ENCODE measurements at places on chromosomes 16 and 17.

DNA sequence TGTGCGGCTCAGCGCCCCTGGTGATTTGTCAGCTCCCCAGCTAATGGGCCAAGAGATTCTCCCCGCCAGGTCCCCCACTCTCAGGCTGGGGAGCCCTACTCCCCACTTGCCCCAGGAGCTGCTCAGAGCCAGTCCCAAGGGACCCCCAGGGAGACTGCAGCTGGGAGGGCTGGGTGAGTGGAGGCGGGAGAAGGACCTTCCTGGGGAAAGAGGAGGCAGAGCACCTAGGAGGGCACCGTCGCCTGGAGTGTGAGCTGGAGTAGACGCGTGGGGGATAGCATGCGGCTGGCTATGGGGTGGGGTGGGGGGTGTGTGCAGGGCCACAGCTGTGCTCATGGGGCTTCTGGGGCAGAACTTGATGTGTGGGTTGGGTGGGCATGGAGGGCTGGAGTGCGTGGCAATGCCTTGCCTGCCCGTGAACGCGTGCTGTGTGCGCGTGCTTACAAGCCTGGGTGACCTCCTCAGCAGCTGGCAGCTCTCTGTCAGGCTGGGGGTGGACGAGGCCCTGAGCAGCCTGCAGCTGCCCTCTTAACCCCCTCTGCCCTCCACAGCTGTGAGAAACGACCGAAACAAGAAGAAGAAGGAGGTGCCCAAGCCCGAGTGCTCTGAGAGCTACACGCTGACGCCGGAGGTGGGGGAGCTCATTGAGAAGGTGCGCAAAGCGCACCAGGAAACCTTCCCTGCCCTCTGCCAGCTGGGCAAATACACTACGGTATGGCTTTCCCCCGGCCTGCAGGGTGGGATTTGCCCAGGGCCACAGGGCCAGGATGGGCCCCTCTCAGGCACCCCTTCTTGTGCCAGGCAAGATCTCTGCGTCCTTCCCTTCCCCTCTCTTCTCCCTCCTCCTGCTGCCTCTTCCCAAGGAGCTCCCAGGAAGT lies 12.9 kb downstream of the GJD3 start:
- DNase-seq: no peak

DNA sequence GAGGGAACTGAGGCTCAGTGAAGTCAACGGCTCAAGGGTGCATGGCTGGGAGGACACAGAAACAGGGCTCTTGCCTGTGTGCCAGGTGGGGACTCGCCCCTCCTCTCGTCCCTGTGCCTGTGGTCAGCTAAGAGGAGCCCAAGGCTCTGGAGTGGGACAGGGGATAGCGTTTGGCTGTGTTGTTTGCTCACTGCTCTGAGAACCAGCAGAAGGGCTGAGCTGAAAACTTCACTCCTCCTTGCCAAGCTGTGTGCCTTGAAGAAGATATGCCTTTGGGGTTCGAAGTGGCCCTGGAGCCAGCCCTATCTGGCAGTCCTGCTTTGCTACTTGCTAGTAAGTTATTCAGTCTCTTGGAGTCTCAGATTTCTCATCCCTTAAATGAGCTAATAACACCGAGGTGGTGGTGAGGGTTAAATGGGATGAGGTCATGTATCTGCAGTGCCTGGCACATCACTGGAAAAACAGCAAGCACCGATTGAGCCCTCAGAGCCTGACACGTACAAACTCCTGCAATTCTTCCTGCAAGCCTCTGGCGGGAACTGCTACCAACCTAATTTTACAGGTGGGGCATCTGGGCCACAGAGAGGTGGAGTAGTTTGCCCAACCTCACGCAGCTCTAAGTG lies 17.7 kb downstream of the FOXL1 start:
- DNase-seq: no peak

DNA sequence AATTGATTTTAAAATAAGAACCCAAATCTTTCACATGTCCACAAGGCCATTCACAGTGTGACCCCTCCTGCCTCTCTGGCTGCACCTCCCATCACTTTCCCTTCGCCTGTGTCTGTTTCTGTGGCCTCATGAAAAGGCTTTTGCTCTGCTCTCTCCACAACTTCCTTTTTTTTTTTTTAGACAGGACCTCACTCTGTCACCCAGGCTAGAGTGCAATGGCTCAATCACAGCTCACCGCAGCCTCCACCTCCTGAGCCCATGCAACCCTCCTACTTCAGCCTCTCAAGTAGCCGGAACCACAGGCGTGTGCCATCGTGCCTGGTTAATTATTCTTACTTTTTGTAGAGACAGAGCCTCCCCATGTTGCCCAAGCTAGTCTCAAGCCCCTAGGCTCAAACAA lies 197.1 kb downstream of the ABCC12 start:
- no peak for DNase-seq

GRCh38 chr16:66207139-66207882 lies 159.2 kb upstream of the CDH5 start:
- no peak for DNase-seq

DNA sequence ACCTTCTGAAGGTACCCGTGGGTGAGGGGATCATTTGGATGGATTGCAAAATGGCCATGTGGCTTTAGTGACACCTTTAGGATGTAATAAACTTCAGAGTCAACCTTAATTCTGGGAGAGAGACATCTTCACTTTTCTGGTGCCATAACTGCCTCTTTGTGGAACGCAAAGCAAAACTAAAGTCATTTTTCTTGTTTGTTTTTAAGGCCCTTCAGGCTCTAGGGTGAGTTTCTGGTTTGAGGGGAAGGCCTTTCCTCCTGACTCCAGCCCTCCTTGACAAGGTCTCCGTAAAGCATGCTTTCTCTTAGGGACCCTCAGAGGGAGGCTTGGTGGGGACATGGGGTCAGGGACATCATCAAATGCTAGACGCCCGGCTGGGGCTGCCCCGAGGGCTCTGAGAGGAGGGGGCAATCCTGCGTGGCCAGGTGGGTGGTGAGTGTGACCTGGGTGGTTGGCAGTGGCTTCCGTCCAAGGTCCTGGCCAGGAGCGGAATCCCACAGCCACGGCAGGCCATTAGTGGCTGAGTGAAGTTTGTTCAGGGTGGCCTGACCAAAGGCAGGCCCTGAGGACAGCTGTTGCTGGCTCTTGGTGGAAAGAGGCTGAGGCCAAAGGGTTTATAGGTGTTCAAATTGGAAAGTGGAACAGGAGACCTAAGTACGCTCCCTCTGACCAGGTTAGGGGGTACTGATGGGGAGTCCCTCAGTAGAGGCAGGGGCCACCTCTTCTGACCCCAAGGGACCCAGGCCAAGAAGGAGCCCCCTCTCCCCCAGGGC lies 112.2 kb downstream of the METRNL start:
- no peak for DNase-seq

DNA sequence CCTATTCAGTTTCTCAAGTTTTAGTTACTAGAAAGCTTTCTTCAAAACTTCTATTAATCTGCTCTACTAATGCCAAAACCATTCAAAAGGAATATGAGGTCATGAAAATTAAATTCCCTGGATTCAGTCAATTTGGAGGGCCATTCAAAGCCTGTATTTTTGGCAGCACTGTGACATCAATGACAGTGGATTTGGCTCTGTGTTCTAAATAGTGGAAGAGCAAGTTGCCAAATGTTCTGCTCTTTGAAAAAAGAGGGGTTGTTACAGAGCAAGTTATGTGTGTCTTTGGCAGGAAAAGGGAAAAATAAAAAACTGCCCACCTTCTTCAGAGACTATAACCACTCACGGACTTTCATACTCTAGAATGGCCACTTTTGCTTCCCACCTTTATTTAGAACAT lies 3.2 kb upstream of the C16orf46 start:
- DNase-seq: no peak

DNA sequence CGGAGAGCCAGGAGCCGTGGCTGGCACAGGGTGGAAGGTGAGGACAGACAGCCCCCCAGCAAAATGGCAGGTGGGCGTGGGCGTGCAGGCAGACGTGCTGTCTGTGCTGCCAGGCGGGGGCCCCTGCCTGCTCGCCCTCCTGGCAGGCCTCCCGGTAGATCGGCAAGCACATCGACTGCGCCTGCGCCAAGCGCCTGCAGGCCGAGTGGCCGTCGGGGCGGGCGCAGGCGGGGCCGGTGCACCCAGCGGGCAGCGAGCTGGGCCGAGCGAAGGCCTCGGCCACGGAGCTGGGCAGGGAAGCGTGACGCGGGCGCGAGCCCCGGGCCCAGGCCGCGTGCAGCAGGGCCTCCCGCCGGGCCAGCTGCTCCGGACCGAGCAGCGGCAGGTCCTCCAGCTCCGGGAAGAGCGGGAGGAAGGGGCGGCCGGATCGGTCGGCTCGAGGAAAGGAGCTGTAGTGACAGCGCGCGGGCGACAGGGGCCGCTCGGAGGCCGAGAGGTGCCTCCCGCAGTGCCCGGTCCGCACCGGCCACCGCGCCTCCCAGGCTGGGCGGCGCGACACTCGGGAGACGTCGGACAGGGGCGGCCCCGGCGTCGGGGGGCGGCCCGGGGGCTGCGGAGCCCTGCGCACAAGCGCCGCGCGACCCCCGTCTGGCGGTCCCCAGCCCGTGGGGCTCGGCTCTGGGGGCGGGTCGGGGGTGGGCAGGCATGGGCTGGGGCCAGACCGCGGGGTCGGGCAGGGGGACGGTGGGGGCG lies 16.9 kb downstream of the GRIN2C start:
- DNase-seq: no peak

DNA sequence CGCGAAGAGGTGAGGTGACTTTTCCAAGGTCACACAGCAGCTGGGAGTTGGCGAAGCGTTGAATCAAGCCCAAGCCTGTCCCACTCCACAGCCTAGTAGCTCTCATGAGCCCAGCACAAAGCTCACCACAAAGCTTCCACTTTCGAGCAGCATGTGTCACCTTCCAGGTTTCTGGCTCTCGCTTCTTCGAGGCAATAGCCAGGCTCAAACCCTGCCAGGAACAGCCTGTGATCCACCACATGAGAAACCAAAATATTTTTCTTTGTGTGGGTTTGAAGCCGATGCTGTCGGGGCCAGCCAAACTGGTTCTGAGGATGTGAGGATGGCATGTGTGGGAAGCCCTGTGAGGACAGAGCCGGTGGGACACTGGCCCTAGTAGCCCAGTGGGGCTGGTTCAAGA lies 68.1 kb downstream of the COG7 start:
- DNase-seq: no peak

GRCh38 chr16:23595246-23595950 lies 718 bp downstream of the NDUFAB1 start:
- DNase-seq: no peak

DNA sequence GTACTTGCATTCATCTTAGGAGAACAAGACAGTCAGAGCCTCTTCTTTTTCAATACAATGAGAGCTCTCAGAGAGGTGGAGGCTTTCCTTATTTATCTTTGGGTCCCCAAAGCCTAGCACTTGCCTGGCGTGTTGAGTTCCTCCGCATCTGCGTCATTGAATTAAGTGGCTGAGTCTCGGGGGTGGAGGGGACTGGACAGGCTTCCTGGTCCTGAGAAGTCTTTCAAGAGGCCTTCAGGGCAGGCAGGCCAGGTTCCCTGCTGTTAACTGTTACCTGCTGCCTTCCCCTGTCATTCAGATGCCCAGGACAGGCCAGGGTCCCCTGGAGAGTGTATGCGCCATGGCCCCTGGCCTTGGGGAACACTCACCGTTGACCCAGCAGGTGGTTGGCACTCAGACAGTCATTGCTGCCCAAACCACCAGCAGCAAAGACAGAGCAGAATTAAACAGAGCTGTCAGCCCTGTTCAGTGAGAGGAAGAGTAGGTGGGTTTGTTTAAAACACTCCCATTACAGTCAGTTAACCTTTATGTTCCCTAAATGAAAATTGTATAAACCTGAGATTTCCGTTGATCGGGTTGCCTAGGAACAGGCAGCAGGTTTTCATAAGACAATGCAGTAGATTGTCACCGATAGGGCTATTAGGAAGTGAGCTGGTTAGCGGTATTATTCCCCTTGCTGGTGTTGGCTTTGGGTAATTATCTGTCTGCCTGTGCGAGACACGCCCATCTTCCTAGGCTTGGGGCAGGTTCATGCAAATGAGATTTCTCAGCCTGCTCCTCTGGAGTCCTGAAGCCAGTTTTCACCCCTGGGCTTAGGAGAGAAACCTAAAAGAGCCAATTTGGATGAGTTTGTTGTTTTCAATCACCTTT lies 132.7 kb downstream of the CCDC182 start:
- no peak for DNase-seq

Data from T-cell (primary cell).